GM03348 (cell line): ENCODE measurements at places on chromosomes 5 and 9.
A peak's percentile ranks its signal among the peaks of the same experiment; 100 is the strongest.

- peak; percentile 39 for DNase-seq
Observed at GRCh38 chr9:108486831-108487230, 369.0 kb downstream of the ACTL7B start.

- no peak for DNase-seq
Observed at GRCh38 chr5:36478646-36479317, 127.6 kb upstream of the SLC1A3 start.

- DNase-seq, result no peak
Observed at GRCh38 chr5:1911773-1912235, 29.1 kb upstream of the IRX4 start.

DNA sequence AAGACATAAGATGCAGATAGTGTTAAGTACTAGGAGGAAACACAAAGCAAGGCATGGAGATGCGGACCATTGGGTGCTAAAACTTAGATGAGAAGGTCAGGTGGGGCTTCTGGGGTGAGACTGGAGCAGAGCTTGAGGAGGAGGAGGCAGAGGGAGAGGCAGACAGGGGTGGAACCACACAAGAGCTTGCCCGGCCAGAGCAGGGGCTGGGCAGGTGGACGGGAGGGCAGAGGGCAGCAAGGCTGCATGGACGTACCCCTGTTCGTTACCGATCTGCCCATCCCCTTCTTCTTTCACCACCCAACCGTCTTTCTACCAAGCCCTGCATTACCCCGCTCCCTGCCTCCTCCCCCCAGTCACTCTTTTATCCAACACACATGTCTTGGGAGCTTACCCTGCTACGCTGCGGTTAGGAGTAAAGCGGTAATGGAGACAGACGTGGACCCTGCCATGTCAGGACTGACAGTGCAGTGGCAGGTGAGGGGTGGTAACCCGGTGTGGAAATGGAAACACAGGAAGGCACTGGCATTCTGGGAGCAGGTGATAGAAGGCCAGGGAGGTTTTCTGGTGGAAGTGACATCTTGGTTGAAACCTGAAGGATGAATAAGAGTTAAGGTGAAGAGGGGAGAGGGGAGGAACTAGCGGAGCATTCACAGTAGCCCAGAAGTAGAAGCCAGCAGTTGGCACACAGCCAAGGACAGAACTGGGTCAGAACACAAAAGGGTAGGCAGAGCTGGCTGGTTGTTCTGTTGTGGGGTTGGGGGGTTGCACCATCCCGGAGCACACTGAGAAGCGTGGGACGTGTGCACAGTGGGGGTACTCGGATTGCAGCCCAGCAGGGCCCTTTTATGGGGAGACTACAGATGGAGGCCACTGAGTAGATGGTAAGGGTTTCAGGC lies 167.2 kb downstream of the CACNA1B start:
- DNase-seq, result no peak

DNA sequence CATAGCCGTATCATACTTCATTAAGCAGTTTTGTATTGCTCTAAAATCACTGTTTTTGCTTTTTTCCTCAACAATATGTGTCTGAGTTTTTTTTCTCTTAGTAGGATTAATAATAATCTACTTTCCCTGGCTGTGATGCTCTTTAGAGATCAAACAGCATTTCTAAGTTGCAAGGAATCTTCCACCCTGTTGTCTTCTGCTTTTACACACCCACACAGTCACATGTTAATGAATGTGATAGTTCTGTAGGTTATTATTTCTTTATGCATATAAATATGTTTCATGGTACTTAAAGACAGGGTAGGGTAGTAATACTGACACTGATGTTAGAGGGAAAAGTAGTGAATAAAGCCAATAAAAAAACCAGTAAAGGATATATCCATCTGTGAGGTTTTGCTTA lies 29.3 kb downstream of the SLC44A1 start:
- DNase-seq, result no peak

GRCh38 chr9:95528908-95529502 lies 12.2 kb upstream of the PTCH1 start:
- no peak for DNase-seq

GRCh38 chr5:50711280-50711679 lies 44.8 kb downstream of the PARP8 start:
- no peak for DNase-seq

GRCh38 chr9:8206720-8207119 lies 407.1 kb upstream of the DMAC1 start:
- no peak for DNase-seq
